ENCODE measurements at places on chromosomes 2 and 18.

- no peak for DNase-seq
Observed at GRCh38 chr2:59726228-59727120, 827.0 kb downstream of the BCL11A start.

DNA sequence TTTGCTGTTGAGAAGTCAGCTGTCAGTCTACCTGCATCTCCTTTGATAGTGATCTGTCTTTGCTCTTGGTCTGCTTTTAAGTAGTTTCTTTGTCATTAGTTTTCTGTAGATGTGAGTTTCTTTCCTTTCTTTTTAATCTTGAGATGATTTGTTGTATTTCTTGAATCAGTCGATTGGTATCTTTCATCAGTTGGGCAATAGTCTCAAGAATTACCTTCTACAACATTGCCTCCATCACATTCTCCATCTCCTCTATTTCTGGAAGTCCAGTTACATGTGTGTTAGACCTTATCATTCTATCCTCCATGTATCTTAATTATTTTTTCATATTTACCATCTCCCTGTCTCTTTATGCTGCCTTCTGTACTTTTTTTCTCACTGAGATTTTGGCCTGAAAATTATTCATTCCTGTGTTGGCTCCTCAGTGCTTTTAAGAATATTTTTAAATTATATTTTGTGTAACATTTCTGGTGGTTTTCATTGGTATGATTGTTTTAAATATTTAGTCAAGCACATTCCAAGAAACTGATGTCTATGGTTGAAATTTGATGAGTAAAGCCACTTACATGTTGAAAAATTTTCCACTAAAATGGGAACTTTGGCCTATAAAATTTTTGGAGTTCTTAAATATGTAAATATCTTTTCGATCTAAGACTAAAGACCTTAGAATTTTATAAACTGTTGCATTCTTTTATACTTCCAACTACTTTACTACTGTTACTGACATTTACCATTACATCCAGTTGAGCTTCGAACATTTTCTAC is 239.5 kb upstream of the MGAT5 start:
- DNase-seq: no peak

GRCh38 chr2:97718942-97719341 is 5.6 kb downstream of the ZAP70 start:
- DNase-seq: peak; percentile 65

GRCh38 chr2:137964066-137964858 is at the start of gene HNMT:
Gene HNMT, plus strand, starts transcription at chr2:137964473. Its CDS starts 19 bp downstream, at chr2:137964492.
- no peak for DNase-seq

GRCh38 chr2:71681626-71682025 is 228.3 kb downstream of the DYSF start:
- DNase-seq: no peak

GRCh38 chr2:237315170-237315828 is 98.7 kb downstream of the COL6A3 start:
- no peak for DNase-seq

GRCh38 chr18:45920367-45920766 is 46.8 kb downstream of the EPG5 start:
- no peak for DNase-seq

- DNase-seq: no peak
Observed at GRCh38 chr2:29281916-29282247, 166.7 kb downstream of the CLIP4 start.

DNA sequence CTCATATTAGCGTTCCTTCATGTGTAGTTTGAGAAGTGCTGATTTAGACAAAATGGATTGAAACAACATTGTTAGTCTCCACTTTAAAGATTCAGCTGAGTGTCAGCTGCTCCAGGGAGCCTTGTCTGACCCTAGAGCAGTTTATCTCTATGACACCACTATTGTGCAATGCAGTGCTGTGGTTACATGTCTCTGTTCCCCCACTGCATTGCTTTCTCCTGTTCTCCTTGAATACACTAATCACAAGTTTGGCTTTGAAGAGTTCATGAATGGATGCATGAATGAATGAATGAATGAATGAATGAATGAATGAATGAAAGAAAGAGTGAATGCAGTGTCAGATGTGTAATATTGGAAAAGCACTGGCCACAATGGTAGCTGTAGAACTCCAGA is 38.3 kb downstream of the GCG start:
- DNase-seq: no peak

DNA sequence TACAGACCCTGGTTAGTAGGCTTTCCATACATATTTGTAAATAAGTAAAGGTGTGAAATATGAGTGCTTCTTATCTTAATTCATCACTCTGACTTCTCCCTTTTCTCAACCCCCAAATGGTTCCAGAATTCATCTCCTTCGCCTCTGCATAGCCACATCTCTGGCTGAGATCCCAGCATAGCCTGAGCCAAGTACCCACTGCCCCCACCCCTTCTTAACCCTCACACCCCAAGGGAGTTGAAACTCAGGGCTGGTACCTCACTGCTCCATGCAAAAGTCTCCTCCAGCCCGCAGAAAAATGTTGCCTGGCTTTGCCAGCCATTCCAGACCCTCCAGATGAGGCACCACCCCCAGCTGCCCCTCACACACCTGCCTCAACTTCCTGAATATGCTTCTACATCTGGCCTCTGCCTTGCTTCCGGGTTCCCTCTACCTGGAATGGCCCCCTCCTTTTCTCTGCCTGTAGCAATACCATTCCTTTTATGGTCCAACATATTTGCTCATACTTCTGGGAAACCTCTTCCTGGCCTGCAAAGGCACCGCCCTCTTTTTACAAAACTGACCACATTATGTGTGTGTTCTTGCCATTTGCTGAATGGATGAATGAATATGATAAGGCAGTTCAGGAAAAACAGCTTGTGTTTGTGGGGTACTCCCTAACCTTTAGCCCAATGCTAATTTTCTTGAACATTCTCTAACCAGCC is 112.8 kb downstream of the CELF4 start:
- no peak for DNase-seq

- DNase-seq: no peak
Observed at GRCh38 chr2:163347982-163348856, 387.6 kb downstream of the FIGN start.

DNA sequence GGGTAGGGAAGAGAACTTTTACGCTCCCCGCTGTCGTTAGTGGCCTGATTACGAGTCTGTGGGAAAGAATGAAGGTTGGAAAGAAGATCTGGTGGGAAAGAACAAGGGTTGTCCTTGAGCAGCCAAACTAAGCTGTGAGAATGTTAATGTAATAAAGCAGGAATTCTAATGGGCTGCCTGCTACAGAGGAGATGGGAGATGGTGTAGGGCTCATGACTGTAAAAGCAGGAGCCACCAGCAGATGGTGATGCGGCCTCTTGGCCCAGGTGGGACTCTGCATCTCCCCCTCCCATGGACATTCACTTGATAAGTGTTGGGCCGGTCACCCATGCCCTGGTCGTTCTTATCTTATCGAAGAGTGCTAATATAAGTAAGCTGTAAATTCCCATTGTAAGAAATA is 150.0 kb downstream of the NEDD4L start:
- no peak for DNase-seq

DNA sequence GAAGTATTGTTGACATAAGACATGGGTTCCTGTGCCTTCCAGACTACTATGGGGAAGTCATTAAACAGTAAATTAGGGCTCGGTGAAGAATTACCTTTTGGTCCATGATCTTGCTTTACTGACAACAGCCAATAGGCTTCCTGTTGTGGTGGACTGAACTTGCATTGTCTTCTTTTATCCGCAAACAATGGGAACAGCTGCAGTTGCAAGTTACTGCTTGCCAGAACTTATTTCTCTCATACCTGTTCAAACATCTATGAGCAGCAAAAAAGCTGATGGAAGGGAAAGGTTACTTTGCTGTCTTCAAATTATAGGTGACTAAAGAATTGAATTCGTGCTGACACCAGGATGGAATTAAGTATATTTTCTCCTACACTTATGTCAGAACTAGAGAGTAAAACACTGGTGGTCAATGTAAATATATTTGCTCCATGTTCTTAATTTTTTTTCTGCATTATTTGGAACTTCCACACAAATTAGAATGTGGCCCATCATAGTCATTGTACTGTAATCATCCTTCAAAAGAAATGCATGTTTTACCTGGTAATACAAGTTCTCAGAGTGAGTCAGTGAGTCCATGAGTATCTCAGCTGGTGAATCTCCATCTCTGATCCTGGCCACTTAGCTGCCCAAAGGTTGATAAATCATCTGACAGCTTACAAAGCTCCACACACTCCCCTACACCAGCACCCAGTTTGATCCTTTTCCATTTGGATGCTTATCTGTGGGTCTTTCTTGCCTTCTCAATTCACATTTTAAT is 37.3 kb upstream of the RNF152 start:
- DNase-seq: no peak

DNA sequence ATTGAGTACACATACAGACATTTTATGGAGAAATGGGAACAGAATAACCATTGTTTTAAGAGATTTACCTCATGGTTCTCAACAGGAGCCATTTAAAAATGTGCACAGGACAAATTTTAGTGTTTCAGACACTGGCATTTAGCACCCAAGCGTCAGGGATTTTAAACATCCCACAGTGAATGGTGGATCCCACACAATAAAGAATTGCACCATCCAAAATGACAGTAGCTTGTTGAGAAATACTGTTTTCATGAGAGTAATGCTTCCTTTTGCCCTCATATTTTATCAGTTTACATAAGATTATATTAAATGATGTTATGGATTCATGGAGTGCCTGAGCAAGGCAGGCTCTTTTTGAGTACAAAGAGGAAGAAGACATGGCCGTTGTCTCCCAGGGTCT is 54.0 kb downstream of the MFSD6 start:
- no peak for DNase-seq

DNA sequence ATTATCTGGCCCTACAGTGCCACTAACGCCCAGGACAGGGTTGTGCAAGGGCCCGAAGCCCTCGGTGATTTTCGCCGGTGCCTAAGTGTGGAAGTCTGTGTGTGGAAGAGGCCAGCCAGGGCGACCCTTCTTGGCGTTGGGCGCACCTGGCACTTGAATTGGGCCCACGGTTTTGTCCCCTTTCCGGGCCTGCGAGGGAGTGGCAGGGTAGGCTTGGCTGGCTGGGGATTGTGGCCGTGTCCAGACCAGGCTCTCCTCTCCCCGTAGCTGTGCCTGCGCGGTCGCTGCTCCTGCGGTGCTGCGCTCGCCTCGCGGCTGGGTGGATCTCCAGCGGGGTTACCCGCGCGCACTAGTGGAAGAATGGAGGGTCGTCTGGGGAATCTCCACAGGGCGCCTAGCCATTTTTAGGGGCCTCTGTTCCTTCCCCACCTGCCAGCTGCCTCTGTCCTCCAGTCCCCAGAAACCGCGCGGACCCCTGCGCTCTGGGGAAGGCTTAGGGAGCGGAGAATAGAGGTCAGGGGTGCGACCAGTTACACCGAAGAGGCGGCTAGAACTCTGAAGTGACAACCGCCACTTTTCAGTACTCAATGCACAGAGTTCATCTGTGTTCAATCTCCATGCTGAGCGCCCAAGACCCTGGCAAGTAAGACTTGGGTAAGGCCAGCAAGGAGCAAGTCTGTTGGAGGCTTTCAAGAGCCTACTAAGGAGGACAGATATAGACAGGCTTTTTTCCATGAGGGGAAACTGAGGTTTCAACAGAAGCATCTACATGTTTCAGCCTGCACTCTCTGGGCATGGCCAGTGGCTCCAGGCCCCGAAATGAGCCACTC is 16.0 kb downstream of the EVX2 start:
- DNase-seq: no peak

- DNase-seq: no peak
Observed at GRCh38 chr18:64539847-64540246, 391.0 kb upstream of the LINC00305 start.

- peak; percentile 72 for DNase-seq
Observed at GRCh38 chr2:120012771-120013596, at the start of gene EPB41L5. Gene EPB41L5, plus strand, starts transcription at chr2:120013077. Its CDS starts 6,008 bp downstream, at chr2:120019085.

DNA sequence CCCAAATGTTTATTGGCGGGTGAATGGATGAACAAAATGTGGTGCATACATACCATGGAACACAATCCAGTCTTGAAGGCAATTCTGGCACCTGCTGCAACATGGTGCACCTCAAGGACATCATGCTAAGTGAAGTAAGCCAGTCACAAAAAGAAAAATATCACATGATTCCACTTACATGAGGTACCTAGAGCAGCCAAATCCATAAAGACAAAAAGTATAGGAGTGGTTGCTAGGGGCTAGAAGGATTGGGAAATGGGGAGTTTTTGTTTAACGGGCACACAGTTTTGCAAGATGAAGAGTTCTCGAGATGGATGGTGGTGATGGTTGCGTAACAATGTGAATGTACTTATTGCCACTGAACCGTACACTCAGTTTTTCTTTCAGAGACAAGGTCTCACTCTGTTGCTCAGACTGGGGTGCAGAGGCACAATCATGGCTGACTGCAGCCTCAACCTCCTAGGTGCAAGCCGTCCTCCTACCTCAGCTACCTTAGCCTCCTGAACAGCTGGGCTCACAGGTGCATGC is 90.9 kb upstream of the CERS6 start:
- no peak for DNase-seq

- no peak for DNase-seq
Observed at GRCh38 chr2:19104503-19104902, 253.9 kb downstream of the OSR1 start.

Measured in T-helper 1 cell (primary cell).